ENCODE measurements at places on chromosomes 16 and 17.

GRCh38 chr17:45190503-45191255, 29.0 kb downstream of the HEXIM2 start:
- DNase-seq: no peak

- no peak for DNase-seq
Observed at GRCh38 chr16:57562669-57563486, 20.4 kb downstream of the ADGRG5 start.

DNA sequence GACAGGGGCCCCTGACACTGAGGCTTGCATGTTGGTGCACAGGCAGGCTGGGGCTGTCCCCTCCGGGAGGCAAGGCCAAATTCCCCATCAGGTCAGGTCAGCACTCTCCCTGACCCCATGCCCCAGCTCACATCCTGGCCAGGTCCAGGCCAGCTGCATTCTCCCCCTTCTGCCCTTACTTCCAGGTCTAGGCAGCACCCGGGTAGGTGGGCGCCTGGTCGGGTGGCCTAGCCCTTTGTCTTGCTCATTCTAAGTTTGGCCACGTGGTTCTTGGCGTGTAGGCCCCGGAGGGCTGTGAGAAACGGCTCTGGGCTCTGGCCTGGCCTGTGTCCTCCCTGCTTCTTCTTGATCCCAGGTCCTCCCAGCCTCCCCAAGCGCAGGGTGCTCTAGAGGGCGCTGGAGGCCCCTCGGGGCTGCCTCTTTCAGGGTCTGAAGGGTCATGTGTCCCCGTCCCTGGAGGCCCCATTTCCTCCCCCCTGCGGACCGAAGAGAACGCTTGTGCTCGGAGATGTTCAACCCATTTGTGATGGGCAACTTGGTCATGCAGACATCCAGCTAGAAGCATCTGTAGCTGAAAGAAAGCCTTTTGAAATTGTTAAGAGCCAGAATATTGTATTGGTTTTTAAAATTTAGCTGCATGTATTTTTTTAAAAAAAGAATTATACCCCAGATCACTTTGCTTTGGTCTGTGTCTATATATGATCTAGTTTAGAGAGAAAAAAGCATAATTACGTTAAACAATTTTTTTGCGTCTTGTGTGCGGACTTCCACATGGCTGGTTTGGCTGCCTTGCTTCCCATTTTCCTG, 6.7 kb downstream of the BAHCC1 start:
- DNase-seq: no peak

- DNase-seq: no peak
Observed at GRCh38 chr16:22699356-22699755, 114.6 kb upstream of the HS3ST2 start.

- no peak for DNase-seq
Observed at GRCh38 chr17:61461586-61461966, 9.4 kb downstream of the TBX4 start.

GRCh38 chr17:42488032-42488431, 29.4 kb downstream of the ATP6V0A1 start:
- DNase-seq: no peak

DNA sequence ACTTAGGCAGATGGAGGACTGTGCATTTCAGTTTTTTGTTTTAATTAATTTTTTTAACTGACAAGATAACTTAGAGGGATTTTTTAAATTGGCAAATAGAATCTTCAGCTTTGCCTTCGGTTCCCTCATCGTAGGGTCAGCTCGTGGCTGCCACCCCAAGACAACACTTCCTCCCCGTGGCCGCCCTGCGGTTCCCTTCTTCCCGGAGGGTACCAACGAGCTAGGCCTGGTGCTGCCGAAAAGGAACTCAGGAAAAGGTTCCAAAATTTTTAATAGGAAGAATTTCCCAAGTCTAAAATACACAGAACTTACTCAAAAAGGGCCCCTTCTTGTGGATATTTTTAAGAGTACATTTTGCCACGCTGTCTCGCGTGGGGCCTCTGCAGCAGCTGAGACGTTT, 210.4 kb upstream of the CHMP6 start:
- DNase-seq: no peak

DNA sequence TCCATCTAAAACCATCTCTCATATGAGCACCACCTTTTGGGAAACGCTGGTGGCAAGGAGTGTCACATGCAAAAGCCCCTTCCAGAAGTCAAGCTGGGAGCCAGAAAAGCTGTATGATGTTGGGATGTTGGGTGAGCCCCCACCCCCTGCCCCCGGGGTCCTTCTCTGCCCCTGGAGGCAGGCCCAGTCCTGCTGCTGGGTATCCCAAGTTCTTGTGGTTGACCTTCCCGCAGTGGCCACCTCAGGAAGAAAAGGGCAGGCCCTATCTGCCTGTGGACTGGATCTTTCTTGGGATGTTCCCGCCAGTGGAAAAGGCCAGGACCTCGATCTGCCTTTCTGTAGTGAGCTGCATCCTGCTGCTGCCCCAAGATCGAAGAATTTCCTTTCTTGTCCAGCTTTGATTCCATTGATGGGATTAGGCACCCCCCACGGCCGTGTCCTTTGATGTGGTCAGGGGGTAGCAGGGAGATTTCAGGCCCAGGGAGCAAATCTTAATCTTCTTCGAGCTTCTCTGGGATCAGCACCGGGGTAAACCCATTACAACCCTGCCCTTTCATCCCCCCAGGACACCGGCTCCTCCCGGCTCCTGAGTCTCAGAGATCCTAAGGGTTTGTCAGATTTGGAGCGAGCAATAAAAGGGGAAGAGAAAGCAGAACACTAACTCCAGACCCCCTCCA, 165.6 kb downstream of the RAB11FIP4 start:
- no peak for DNase-seq

- no peak for DNase-seq
Observed at GRCh38 chr16:64717871-64718270, 404.0 kb downstream of the CDH11 start.

- no peak for DNase-seq
Observed at GRCh38 chr16:85250147-85250463, 137.8 kb upstream of the CIBAR2 start.

GRCh38 chr16:90061437-90061836, 15.7 kb downstream of the PRDM7 start:
- DNase-seq: no peak

DNA sequence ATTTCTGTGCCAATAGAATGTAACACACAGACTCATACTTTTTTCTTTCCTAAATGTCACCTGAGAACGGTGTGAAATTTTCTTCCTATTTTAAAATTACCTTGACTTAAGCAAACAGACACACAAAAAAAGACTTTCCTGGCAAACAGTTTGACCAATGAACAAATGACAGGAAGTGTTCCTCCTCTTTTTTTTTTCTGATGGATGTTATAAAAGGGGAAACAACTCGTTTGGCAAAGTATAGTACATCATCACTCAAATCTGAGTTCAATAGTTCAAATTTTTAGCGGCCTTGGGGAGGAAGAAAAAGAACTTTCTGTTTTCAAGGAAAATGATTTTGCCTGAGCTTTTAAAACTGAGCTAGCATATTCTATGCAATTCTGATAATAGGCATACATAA, 19.8 kb downstream of the HS3ST3A1 start:
- no peak for DNase-seq

- no peak for DNase-seq
Observed at GRCh38 chr17:55845385-55845784, 94.5 kb downstream of the PCTP start.

- no peak for DNase-seq
Observed at GRCh38 chr17:48704361-48705248, 17.7 kb downstream of the PRAC1 start.

DNA sequence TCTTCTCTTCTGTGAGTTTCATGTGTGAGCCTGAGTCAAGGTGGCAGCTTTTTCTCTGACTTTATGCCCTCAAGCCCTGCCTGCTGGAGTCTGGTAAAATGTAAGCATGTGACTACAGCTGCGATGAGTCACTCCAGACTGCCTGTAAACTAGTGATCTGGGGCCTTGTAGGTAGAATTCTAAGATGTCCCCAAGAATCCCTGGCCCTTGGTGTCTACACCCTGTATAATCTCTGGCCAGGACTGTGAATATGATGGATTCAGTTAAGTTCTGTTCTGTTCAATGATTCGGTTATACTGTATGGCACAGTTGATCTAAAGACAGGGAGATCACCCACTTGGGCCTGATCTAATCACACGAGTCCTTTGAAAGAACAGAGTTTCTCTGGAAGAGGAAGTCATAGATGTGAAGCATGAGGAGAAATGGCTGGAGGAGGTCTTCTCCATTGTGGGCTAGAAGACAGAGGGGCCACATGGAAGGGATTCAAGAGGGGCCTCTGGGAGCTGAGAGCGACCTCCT, 29.8 kb downstream of the PRSS54 start:
- no peak for DNase-seq

DNA sequence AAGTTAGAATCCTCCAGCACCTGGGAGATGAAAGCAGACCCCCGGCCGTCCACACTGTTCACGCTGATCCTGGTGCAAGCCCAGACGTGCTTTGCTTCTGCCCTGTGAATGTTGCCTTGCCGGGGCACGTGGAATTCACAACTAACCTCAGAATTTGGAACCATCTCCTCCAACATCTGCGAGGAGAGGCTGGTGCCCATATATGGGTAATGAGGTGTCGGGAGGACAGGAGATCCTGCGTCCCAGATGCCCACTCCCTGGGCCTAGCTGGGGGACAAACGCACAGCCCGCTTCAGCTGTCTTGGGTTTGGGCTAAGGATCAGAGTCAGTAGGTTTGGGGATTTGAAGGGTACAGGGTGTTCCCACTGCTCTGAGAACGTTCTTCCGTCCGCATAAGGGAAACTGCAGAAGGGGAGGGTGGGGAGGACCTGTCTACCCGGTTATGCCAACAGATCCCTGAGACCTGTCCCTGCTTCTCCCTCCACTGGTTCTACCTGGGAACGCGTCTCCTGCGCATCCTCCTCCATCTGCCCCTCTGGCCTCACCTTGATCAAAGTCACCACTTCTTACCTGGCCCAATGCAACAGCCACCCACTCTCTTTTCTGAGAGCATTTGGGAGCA, 14.1 kb downstream of the PPL start:
- no peak for DNase-seq

DNA sequence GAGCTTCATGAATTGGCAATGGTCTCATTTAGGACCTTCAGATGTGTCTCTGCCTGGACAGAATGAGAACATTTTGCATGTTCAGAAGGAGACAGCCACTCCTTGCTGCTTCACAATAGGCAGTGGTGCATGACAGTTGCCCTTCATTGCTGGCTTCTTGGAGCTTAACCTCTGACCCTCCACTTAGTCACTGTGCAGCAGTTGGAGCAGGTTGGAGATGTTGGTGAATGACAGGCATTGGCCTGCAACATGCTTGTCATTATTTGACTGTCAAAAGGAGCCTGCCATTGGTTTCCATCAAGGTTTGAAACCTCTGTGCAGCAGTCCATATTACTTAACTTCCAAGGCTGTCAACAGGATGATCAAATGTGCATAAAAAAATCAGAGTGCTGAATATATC, 22.7 kb downstream of the FTO start:
- DNase-seq: no peak

GRCh38 chr17:1077581-1077985, 80.7 kb downstream of the TIMM22 start:
- DNase-seq: no peak

GRCh38 chr17:80649672-80650330, 105.2 kb downstream of the RPTOR start:
- peak; percentile 72 for DNase-seq

- DNase-seq: no peak
Observed at GRCh38 chr17:32278815-32279214, 13.2 kb downstream of the RHBDL3 start.

DNA sequence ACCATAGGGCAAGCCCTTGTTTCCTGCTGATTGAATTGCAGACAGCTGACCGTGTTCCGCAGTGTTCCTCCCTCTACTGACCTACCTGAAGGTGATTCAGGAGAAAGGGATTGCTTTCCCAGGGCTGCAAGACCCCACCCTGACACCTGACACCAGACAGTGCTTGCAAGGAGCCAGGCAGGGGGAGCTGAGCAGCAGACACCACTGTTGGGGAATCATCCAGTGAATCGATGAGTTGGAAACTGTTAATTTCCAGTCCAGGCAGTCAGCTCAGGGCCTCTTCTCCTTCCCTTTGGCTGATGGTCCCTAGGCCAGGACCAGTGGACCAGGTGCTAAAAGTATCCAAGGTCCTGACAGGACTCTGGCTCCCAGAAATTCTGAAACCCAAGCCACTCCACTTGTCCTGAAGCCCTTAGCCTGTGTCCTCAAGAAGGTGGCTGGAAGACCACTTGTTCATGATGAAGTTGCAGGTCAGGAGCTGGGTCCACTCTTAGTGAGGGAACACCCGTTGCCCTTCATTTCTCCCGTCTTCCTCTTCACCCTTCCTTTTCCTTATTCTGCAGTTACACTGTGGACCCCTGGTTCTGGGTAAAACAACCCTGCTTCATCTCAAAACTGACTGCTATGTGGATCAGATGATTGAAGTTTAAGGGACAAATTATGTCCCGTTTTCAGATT, 9.5 kb upstream of the UNK start:
- DNase-seq: no peak

- no peak for DNase-seq
Observed at GRCh38 chr17:16425202-16425601, 9.8 kb downstream of the TRPV2 start.

DNA sequence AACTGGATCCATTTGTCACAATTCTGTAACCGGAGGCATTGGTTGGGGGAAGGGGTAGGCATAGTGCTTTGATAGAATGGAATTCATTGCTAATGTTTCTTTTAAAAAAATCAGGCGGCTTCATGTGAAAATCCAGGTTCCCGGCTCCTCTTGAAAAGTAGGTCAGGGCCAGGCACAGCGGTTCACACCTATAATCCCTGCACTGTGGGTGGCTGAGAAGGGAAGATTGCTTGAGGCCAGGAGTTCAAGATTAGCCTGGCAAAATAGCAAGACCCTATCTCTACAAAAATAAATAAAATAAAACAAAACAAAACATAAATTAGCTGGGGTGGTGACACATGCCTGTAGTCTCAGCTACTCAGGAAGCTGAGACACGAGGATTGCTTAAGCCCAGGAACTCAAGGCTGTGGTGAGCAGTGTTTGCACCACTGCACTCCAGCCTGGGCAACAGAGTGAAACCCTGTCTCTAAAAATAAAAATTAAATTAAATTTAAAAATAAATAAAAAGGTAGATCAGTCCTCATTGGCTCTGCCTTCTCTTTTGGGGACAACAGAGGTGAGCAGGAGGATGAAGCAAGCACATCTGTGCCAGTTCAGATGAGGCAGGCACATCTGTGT, 466.5 kb downstream of the HS3ST4 start:
- DNase-seq: no peak

GRCh38 chr17:56861899-56862298, 27.9 kb downstream of the DGKE start:
- DNase-seq: no peak

- no peak for DNase-seq
Observed at GRCh38 chr16:87493608-87494280, 920 bp upstream of the ZCCHC14 start.

- no peak for DNase-seq
Observed at GRCh38 chr16:86625029-86625428, 46.7 kb downstream of the FOXL1 start.

DNA sequence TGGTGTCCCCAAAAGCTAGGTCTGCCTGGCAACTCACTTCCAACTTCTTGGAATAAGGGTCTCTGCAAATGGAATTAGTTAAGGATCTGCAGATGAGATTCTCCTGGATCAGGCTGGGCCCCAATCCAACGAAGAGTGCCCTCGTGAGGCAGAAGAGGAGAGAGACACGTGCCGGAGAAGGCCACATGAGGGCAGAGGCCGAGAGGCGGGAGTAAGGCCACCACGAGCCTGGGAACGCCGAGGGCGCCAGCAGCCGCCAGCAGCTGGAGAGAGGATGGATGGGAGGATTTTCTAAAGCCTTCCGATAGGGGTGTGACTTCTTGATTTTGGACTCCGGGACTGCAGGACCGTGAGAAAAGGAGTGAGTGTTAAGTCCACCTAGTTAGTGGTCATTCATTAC, 76.3 kb downstream of the JPH3 start:
- DNase-seq: no peak
